ENCODE measurements at places on chromosomes 16 and 17. TPM values are rescaled to one million over a fixed set of nuclear protein-coding genes. Genes with fewer than 3 reads are reported as not detected.

The MYCBPAP gene
- 0.08 TPM for total RNA-seq

The GPR139 gene
- total RNA-seq, result not detected

The CACNG1 gene
- 0.37 TPM for total RNA-seq

The OMG gene
- total RNA-seq, result not detected

The CCL18 gene
- total RNA-seq, result not detected

The SLC38A7 gene
- total RNA-seq, result 20.1 TPM

The TLCD3B gene
- not detected for total RNA-seq

The CD300H gene
- total RNA-seq, result 0.67 TPM

The JPH3 gene
- total RNA-seq, result 2.4 TPM

The PRDM7 gene
- not detected for total RNA-seq

The CDRT15L2 gene
- not detected for total RNA-seq

The ZDHHC7 gene
- total RNA-seq, result 66.7 TPM

The SLC12A4 gene
- total RNA-seq, result 32.8 TPM

The IL21R gene
- total RNA-seq, result 0.05 TPM

The EFCAB5 gene
- 0.39 TPM for total RNA-seq

The GDPD3 gene
- total RNA-seq, result 1.6 TPM

The EIF3CL gene
- total RNA-seq, result 65.6 TPM

The HOXB5 gene
- total RNA-seq, result 2.7 TPM

The EXOC3L1 gene
- total RNA-seq, result 0.27 TPM

The ZNF213 gene
- total RNA-seq, result 12.6 TPM

The RPL19 gene
- 4,180 TPM for total RNA-seq

The OTOP3 gene
- not detected for total RNA-seq

The TNP2 gene
- total RNA-seq, result not detected

The TBC1D26 gene
- total RNA-seq, result not detected

The CMTM1 gene
- 2.4 TPM for total RNA-seq

The NACA2 gene
- not detected for total RNA-seq

The SLC4A1 gene
- total RNA-seq, result not detected

The AANAT gene
- 0.34 TPM for total RNA-seq

The TP53TG3C gene
- total RNA-seq, result not detected

The CCL4L2 gene
- not detected for total RNA-seq

The GLIS2 gene
- total RNA-seq, result 17.5 TPM

The SMPD3 gene
- 0.32 TPM for total RNA-seq

The SLC7A6 gene
- 35.4 TPM for total RNA-seq

The G6PC1 gene
- total RNA-seq, result not detected

The TNFAIP1 gene
- total RNA-seq, result 49.0 TPM

The CBX2 gene
- total RNA-seq, result 19.0 TPM

The TNFSF13 gene
- total RNA-seq, result 0.51 TPM

The CCL16 gene
- total RNA-seq, result not detected

The MT3 gene
- total RNA-seq, result not detected

The GP1BA gene
- total RNA-seq, result not detected

The KRT27 gene
- not detected for total RNA-seq

The MMP28 gene
- 8.4 TPM for total RNA-seq

The BCO1 gene
- 1.2 TPM for total RNA-seq

The CCL7 gene
- not detected for total RNA-seq

The SYNGR3 gene
- total RNA-seq, result 8.3 TPM

The KLHL10 gene
- total RNA-seq, result 0.19 TPM

Data from A549 treated with ZK216348 at 1 μM for 4 hours (cell line).